ENCODE measurements at places on chromosomes 16 and 17. TPM values are rescaled to one million over a fixed set of nuclear protein-coding genes. Genes with fewer than 3 reads are reported as not detected.

IGSF6 gene
- total RNA-seq, result 9.6 TPM

GPRC5C gene
- 50.7 TPM for total RNA-seq

TMED6 gene
- not detected for total RNA-seq

GPR179 gene
- total RNA-seq, result not detected

ZFHX3 gene
- total RNA-seq, result 26.3 TPM

BCL6B gene
- total RNA-seq, result 21.0 TPM

TBC1D3 gene
- not detected for total RNA-seq

KCNH4 gene
- not detected for total RNA-seq

GAS2L2 gene
- 3.5 TPM for total RNA-seq

- H3K4me3 ChIP-seq, result no peak overlapping the region
- no peak overlapping the region for H3K27ac ChIP-seq
- no peaks in the 10 kb centered on the region for H3K4me1 ChIP-seq
- H3K27me3 ChIP-seq, result no peaks in the 10 kb centered on the region
Measured at GRCh38 chr17:11928436-11928835, 68.8 kb downstream of the ZNF18 start.

- no peaks in the 10 kb centered on the region for H3K4me1 ChIP-seq
- peak; percentile 24 for DNase-seq
- H3K36me3 ChIP-seq, result no peaks in the 10 kb centered on the region
- H3K27me3 ChIP-seq, result no peaks in the 10 kb centered on the region
- H3K27ac ChIP-seq, result no peak overlapping the region
Measured at GRCh38 chr17:20174588-20175265, 165.6 kb downstream of the SPECC1 start.

- no peak overlapping the region for H3K4me3 ChIP-seq
- DNase-seq, result no peak
- no peaks in the 10 kb centered on the region for H3K4me1 ChIP-seq
- H3K27ac ChIP-seq, result no peak overlapping the region
Measured at GRCh38 chr16:12111223-12111622, 134.7 kb downstream of the SNX29 start.

DNA sequence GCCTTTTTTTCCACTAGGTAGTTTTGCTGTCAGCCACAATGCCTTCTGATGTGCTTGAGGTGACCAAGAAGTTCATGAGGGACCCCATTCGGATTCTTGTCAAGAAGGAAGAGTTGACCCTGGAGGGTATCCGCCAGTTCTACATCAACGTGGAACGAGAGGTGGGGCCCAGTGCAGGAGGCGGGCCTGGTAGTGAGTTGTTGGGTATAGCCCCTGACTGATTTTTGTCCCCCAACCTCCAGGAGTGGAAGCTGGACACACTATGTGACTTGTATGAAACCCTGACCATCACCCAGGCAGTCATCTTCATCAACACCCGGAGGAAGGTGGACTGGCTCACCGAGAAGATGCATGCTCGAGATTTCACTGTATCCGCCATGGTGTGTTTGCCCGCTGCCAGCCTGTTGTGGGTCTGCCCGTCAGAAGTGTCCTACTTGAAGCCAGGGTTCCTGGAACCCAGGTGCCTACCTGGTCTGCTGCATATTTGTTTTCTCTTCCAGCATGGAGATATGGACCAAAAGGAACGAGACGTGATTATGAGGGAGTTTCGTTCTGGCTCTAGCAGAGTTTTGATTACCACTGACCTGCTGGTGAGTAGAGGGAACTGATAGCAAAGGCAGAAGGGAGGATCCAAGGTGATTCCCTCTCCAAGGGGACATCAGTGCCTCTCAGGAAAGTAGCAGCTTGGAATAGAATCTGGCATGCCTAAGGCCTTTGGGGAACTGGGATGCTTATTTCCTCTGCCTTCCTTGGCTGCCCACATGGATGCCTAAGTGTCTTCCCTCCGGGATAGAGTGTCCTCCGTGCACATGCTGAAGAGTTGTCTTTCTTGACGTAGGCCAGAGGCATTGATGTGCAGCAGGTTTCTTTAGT lies 1.9 kb upstream of the CD68 start:
- no peaks in the 10 kb centered on the region for H3K27me3 ChIP-seq
- peak overlapping the region; percentile 96 for H3K27ac ChIP-seq
- peaks cover 44% of the 10 kb centered on the region for H3K36me3 ChIP-seq
- H3K4me1 ChIP-seq, result peaks cover 65% of the 10 kb centered on the region
- H3K4me3 ChIP-seq, result no peak overlapping the region

- peaks cover 2% of the 10 kb centered on the region for H3K36me3 ChIP-seq
- no peaks in the 10 kb centered on the region for H3K27me3 ChIP-seq
- H3K27ac ChIP-seq, result peak overlapping the region; percentile 59
Measured at GRCh38 chr17:14197057-14197456, 39.6 kb downstream of the CDRT15 start.

DNA sequence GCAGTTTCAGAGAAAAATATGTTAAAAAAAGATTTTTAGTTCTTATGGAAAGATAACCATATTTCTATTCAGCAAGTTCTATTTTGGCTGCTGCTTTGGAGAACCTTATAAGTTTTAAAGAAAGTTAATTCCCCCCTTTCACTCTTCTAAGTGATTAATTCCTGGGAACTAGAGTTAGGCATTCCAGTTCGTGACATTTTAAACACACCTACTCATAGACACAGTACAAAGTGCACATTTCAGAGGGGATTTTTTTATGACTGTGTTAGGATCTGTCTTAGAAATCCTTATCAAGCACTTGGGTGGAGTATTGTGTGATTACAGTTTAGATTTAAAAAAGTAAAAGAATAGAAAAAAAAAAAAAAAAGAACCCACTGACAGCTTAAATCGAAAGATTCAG lies 3.5 kb upstream of the CDH11 start:
- peaks cover 11% of the 10 kb centered on the region for H3K4me1 ChIP-seq
- no peak for DNase-seq
- no peaks in the 10 kb centered on the region for H3K36me3 ChIP-seq

DNA sequence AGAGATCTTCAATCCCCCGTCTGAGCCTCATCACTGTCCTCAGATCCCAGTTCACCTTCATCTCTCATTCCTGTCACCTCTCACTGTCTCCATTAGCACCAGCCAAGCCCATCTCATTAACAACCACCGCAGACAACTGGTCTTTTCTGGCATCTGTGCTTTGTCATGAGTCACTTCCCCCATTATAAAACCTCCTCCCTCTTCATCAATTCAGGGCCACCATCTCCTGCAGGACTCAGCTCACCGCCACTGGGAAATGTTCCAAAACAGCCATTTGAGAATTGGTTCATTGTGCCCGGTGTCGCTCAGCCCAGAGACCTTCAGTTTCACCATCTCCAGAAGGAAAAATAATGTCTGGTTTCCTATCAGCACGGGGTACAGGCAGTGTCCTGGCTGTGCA lies 56.9 kb upstream of the TEKT3 start:
- DNase-seq, result no peak
- H3K4me3 ChIP-seq, result no peak overlapping the region
- no peaks in the 10 kb centered on the region for H3K4me1 ChIP-seq
- H3K27ac ChIP-seq, result no peak overlapping the region

DNA sequence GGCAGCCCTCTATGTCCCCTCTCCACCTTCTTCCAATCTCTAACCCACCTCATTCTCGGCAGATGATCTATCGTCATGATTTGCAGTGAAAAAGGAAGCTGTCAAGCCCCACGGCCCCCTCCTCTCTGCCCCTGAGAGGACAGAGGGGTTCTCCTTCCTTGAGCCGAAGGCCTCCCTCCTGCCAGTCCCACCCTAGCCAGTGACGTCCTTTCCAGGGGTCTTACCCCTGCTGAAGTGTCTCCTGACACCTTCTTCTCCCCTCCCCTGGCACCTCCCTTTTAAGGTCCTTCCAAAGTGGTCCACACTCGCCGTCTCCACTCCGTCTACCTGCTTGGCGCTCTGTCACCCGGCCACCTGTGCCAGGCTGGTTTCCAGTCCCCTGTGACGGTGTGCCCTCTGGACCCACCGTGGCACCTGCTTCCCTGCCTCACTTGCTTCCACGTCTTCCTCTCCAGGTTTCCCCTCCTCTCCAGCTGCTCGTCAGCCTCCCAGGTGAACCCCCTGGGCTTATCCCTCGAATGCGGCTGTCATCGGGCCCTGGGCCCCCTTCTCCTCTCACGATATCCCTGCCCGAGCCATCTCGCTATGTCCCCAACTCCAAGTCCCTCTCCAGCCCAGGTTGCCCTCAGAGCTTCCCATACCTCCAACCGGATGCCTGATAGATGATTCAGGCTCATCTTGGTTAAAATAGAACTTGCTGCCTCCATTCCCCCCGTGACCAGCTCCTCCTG lies 5.7 kb downstream of the CCDC102A start:
- H3K4me3 ChIP-seq, result no peak overlapping the region
- peak; percentile 52 for DNase-seq
- peaks cover 47% of the 10 kb centered on the region for H3K4me1 ChIP-seq
- H3K27ac ChIP-seq, result peak overlapping the region; percentile 69
- H3K27me3 ChIP-seq, result no peaks in the 10 kb centered on the region

DNA sequence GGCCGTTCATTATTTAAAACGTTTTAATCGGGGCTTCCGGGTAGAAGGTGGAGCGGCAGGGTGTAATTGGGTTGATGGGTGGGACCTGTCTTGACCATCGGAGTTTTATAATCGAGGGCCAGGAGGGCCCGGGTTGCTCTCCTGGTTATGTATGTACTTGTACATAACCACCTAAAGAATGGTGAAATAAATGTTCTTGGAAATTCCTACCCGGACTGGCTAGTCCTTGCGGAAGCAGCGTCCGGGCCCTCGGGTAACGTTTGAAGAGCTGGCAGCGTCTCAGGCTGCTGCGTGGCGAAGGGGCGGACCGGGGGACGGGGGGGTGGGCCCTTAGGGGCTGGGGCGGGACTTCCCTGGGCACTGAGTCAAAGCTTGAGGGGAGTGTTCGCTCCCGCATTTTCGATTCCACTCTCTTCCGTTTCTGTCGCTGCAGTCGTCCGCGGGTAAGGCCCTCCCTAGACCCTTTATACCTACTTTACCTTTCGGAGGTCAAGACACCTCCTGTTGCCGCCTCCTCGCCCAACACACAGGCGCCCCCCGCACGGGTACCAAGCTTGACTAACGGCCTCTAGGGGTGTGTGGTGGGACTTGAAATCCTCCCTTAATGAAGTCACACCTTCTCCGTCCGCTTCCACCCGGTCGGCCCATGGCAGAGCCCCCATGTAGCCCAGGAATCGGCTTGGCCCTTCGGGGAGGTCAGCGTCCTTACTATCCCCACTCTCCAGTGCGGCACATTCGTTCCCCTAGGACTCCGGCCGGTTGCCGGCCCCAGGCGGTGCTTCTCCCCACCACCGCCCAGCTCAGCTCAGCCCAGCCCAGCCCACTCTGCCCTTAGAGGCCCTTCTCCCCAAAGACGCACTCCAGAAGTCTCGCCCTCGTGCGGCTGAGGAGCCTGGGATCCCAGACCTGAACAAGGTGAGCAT lies at the start of gene TMEM106A:
Gene TMEM106A (plus strand): TSS at position 396 of the 923 bp plus-strand sequence. CDS start 1,167 bp downstream, outside the sequence.
- H3K4me3 ChIP-seq, result peak within 1 kb of the TSS; percentile 73
- peaks cover 14% of the 10 kb centered on the region for H3K4me1 ChIP-seq
- peak; percentile 83 for DNase-seq
- peak within 1 kb of the TSS; percentile 92 for H3K27ac ChIP-seq

DNA sequence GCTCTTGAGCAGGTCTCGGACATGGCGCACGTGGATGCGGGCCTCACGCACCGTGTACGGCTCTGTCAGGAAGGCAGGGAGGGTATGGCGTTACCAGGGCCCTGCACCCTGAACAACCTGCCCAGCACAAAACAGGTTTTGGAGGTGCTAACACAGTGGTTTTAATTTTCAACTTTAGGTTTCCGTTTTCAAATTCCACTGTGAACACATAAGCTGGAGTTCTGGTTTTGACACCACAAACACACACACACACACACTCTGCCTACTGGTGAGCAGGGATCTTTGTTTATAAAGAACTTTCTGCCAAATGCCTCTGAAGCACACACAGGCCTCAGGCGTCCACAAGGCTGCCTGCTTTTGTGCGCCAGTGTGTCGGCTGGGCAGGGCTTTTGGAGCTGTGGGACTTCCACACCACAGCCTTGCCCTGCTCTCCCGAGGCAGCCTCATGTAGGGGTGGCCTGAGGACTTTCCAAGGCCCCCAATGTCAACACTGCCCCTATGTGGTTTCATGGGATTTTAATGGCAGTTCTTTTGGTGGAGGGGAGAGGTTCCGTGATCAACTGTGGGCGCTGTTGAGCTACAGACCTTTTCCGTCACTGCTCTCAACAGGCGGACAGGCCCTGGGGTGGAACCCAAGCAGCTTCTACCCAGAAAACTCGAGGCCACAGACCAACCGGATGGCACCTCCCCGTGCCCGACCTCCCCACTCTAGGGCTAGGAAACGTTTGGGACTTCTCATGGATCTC lies 9.4 kb downstream of the CLUH start:
- no peaks in the 10 kb centered on the region for H3K27me3 ChIP-seq
- peaks cover 72% of the 10 kb centered on the region for H3K36me3 ChIP-seq
- DNase-seq, result no peak
- H3K27ac ChIP-seq, result no peak overlapping the region
- no peaks in the 10 kb centered on the region for H3K4me1 ChIP-seq
- H3K4me3 ChIP-seq, result no peak overlapping the region

DNA sequence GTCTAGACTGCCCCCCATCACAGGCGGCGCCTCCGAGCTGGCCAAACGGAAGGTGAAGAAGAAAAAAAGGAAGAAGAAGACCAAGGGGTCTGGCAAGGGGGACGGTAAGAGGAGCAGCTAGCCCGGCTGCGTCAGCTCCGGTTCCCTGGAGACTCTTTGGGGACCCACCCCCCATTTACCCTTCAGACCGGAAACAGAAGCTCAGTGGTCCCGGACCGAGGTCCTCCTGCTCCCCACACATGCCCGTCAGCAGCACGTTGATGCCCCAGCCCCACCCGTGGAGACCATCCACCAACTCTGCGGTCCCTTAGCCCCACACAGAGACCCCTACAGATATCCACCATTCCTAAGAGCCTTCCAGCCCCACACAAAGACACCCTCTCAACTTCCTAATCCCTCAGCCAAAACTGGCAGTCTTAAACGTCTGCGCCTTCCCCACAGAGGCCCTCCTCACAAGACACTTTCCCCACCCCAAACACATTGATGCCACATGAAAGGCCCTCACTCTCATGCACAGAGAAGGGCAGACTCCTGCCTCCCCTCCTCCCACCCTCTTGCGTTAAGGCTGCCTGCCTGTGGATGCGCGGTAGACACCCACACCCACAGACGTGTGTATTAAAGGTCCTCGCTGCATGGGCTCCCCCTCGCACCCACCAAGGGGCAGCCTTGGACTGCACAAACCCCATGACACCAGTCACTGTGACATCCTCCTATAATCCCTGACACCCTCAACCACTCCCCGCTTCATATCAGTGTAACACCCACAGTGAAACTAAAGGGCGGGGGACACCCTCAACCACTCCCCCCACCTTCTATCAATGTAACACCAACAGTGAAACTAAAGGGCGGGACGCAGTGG lies 58.2 kb upstream of the RPH3AL start:
- peaks cover 30% of the 10 kb centered on the region for H3K4me1 ChIP-seq
- H3K4me3 ChIP-seq, result peak overlapping the region; percentile 86
- peak overlapping the region; percentile 35 for H3K27ac ChIP-seq
- no peak for DNase-seq

GRCh38 chr17:55717898-55718735 lies 4.5 kb downstream of the TMEM100 start:
- H3K27me3 ChIP-seq, result no peaks in the 10 kb centered on the region
- H3K4me1 ChIP-seq, result no peaks in the 10 kb centered on the region
- peak overlapping the region; percentile 88 for H3K27ac ChIP-seq
- no peak overlapping the region for H3K4me3 ChIP-seq
- H3K36me3 ChIP-seq, result no peaks in the 10 kb centered on the region

GRCh38 chr17:77864234-77865111 lies 94.0 kb upstream of the TNRC6C start:
- H3K4me3 ChIP-seq, result no peak overlapping the region
- H3K36me3 ChIP-seq, result no peaks in the 10 kb centered on the region
- peaks cover 13% of the 10 kb centered on the region for H3K4me1 ChIP-seq
- H3K27ac ChIP-seq, result no peak overlapping the region
- no peaks in the 10 kb centered on the region for H3K27me3 ChIP-seq
- no peak for DNase-seq

GRCh38 chr16:81190667-81191066 lies 47.8 kb upstream of the BCO1 start:
- H3K27me3 ChIP-seq, result no peaks in the 10 kb centered on the region
- no peak overlapping the region for H3K27ac ChIP-seq
- no peaks in the 10 kb centered on the region for H3K4me1 ChIP-seq
- no peak overlapping the region for H3K4me3 ChIP-seq
- no peaks in the 10 kb centered on the region for H3K36me3 ChIP-seq
- DNase-seq, result no peak
